T-helper 22 cell (primary cell): ENCODE measurements at places on chromosomes 5 and 9.

GRCh38 chr5:175682664-175683063 is 24.8 kb downstream of the HRH2 start:
- DNase-seq: no peak

GRCh38 chr5:134175921-134176510 is 734 bp downstream of the SKP1 start:
- DNase-seq: peak; percentile 41

- DNase-seq: peak; percentile 90
Measured at GRCh38 chr9:93134015-93134739, at the start of gene NINJ1. NINJ1 (minus strand) TSS chr9:93134251; CDS start chr9:93134217, 34 bp downstream.

GRCh38 chr5:6872441-6873160 is 159.4 kb downstream of the TENT4A start:
- DNase-seq: no peak

- DNase-seq: no peak
Measured at GRCh38 chr9:79652598-79652997, 80.8 kb downstream of the TLE4 start.

DNA sequence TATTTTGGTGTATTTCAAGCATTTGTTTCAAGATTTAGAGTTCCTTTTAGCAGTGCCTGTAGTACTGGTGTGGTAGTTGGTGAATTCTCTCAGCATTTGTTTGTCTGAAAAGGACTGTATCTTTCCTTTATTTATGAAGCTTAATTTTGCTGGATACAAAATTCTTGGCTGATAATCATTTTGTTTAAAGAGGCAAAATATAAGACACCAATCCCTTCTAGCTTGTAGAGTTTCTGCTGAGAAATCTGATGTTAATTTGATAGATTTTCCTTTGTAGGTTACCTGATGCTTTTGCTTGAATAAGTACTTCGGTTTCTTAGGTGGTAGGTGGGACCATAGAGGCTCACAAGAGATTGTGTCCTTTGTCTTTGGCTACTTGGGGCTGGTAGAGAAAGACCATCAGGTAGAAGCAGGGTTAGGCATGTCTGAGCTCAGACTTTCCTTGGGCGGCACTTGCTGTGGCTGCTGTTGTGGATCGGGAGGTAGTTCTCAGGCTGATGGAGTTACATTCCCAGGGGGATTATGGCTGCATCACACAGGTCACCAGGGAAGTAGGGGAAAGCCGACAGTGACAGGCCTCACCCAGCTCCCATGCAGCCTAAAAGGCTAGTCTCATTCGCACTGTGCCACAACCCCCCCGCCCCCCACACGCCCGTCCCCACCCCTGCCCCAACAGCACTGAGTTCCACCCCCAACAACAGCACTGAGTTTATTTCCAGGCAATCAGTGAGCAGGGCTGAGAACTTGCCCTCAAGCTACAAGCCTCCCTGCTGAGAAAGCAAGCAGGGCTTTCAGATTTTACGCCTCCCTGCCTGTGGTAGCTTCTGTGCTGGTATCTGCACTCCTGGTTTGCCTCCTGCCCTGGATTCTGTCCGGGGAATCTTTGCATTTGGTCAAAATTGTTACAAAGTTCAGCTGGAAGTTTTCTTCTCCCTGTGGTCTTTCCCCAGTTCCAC is 127.1 kb upstream of the GLRA1 start:
- DNase-seq: no peak

DNA sequence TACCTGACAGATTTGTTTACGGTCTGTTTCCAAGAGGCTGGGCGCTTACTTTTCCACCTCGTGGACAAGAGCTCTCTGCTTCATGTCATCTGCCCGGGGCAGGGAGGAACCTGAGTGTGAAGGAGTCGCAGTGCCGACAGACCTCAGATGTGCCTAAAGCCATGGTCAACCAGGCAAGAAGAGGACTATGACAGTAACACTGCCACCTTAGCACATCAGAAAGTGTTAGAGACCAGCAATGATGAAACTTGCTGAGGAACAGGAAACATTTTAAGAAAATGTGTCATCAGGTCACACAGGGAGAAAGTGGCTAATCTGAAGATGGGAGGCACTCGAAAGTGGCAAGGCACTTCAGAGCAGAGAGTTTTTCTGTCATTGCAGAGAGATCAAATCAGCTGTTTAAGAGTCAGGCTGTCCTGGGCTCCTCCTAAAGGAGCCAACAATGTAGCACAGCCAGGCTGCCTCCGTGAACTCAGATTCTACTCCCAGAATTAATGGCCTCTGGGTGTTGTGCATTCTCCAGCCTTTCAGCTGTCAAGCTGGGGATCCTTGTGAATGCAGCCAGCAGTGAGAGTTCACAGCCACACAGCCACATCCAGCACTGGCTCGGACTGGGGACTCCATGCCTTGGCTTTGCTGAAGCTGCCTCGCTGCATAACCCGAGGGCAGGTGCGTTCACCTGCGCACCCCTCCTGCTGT is 94.6 kb downstream of the RAPGEF1 start:
- DNase-seq: no peak

DNA sequence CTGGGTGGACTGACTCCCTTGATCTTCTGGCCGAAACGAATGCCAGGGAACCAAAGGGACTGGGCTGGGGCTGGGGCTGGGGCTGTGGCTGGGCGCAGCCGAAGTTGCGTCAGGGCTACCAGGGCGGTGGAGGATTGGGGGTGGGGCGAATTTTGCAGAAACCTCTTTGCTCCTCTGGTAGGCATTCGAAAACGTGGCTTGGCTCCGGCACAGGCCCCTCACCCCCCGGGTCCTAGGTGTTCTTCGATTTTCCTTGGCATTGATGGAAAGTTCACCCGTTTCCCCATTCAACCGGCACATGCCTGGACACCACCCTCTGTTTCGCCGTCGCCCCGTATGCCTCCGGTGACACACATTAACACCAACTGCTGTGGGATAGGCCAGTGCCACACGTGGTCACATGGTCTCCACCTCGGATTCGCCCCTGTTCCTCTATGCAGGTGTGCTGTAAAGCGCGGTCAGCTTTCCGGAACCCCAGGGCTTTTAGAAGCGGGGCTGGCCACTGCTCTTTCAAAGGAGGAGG is 477.1 kb downstream of the SPATA31A7 start:
- DNase-seq: no peak

DNA sequence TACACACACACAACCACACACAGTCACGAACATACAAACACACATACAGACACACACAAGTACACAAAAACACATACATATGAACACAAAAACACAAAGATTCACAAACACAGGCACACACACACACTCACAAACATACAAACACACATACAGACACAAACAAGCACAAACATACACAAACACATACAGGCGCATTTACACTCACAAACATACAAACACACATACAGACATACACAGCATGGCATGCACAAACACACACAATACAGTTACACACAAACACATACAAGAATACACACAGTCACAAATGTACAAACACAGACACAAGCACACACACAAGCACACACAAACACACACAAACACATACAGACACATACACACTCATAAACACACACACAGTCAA is 247.9 kb downstream of the TENT4A start:
- DNase-seq: no peak

DNA sequence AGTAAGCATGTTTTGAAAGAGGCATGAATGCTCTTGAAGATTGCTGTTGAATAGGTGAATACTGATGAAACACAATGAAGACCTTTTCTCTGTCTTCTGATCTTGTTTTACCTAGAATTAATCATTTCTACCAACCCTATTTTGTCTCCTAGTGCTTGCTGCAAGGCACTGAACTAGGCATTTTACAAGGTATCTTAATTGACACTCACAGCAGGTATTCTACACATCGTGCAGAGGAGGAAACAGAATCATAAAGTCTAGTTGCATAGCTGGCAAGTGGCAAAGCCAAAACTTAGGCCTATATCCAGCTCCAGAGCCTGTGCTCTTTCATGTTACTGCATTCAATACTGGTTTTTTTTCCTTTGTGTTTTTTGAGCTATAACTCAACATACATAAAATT is 50.7 kb downstream of the CTNNA1 start:
- no peak for DNase-seq

DNA sequence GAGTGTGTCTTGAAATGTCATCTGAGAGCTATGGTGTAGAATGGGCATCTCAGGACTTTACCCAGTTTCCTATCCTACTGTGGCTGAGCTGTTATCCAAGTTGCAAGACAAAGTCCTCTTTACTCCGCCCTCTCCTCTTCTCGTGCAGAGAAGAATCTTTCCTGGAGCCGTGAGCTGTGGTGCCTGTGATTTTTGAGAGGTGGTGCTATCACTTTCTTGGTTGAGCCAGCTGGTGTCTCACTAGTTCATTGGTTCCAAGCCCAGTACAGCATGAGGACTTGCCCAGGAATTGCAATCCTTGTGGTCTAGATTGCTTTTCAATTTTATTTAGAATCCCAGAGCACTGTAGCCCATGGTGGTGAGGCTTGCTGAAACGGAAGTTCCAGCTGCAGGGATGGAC is 2300.3 kb downstream of the MAT2B start:
- DNase-seq: no peak

GRCh38 chr9:90842996-90843395 is 41.4 kb downstream of the SYK start:
- no peak for DNase-seq

GRCh38 chr9:102461156-102461819 is 533.8 kb upstream of the CYLC2 start:
- no peak for DNase-seq
